ENCODE measurements at places on chromosomes 5 and 9.

DNA sequence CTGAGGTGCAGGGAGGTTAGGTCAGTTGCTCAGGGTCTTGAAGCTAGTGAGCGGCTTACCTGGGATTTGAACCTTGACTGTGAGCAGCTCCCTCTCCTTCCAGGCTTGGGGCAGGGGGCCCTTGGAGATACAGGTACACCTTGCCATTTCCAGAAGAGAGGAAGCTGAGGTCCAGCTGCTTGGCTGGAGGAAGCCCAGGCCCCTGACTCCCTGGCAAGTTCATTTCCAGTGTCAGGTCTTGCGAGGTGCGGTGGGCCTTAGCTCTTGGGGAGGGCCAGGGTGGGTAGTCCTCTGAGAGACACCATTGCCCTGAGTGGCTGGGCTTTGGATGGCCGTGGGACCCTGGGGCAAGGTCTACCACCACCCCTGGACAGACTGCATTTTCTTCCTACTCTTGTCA, 9.3 kb downstream of the PPARGC1B start:
- DNase-seq = no peak

- DNase-seq = no peak
These were observed 25.3 kb downstream of the UBAP1 start for GRCh38 chr9:34203992-34204635.

DNA sequence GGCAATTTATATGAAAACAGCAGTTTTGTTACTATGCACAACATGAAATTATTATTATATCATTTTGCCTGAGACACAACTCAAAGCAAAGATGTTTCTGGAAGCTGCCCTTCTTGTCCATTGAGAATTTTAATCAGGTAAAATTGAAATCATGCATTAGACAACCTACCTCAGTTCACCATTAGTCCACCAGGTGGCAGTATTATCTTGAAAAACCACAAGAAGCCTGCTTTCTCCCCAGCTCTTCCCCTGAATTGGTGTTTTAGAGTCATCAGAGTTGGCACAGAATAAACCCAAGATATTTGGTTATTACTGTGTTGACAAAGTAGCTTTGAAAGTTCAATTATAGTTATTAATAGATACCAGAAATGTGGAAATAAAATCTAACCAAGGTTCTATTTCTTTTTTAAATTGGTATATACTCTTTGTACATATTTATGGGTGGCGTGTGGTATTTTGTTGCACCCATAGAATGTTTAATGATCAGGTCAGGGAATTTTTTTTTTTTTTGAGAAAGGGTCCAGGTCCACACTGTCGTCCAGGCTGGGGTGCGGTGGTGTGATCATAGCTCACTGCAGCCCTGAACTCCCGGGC, 25.7 kb downstream of the UTP15 start:
- peak; percentile 12 for DNase-seq

GRCh38 chr9:127233550-127233949, 31.0 kb upstream of the GARNL3 start:
- no peak for DNase-seq

DNA sequence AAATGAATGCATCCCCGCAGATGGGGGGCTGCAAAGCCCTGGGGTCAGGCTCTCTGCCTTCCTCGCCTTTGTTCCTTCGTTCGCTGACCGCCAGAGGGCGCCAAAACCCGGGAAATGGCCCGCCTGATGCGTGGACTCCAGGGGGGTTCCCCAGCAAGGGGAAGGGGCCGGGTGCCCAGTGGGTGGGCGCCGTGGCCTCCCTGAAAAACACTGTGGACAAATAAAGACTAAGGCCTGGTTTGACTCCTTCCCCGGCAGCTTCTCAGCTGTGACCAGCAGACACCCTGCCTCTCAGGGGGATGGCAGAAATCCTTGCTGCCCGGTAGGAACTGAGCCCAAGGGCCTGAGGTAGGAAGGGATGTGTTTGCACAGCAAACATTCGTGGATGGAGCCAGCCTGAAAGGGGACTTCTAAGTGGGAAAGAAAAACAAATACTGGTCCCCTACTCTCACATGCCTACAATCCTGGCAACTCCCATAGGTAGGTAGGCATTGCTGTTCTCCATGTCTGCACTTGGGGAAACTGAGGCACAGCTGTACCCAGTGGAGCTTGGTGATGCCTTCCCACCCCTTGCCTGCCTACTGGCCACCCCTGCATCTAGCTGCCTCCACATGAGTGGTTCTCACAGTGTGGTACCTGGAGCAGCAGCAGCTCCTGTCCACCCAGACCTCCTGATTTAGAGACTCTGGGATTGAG, 57.7 kb downstream of the DUSP1 start:
- DNase-seq = peak; percentile 76

GRCh38 chr9:101427358-101427757, 8.2 kb downstream of the ALDOB start:
- no peak for DNase-seq

DNA sequence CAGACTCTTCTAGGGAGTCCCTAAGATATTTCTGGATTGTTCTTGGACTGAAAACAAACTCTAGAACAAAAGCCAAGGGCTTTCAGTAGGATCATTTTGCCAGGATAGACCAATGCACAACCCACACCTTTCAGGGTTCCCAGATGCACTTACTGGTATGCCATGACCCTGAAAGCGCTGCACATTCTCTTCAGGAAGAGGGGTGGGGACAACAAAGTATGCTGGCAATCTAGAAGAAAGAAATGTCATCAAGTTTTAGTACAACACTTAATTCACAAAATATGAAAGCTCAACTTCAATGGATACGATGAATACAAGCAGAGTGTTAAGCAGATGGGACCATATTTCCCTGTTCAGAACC, 57.2 kb downstream of the MTMR12 start:
- no peak for DNase-seq

GRCh38 chr5:112878760-112879159, 17.7 kb downstream of the SRP19 start:
- DNase-seq = peak; percentile 12

GRCh38 chr9:133991964-133992779, at the start of gene VAV2:
Gene VAV2 (minus strand): TSS chr9:133992324. CDS start chr9:133992278, 46 bp downstream.
- DNase-seq = peak; percentile 9

GRCh38 chr5:42781584-42781983, 25.0 kb downstream of the CCDC152 start:
- DNase-seq = no peak

- no peak for DNase-seq
These were observed 68.1 kb upstream of the TAS2R1 start for GRCh38 chr5:9698125-9698826.

DNA sequence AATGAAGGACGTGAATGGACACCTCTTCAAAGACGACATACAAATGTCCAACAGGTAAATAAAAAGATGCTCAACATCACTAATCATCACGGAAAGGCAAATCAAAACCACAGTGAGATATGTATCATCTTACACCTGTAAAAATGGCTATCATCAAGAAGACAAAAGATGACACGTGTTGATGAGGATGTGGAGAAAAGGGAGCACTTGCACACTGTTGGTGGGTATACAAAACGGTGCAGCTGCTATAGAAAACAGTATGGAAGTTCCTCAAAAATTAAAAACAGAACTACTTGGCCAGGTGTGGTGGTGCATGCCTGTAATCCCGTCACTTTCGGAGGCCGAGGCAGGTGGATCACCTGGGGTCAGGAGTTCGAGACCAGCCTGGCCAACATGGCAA, 47.9 kb downstream of the STK10 start:
- no peak for DNase-seq

GRCh38 chr9:126443144-126443543, 116.5 kb downstream of the MVB12B start:
- DNase-seq = no peak

GRCh38 chr9:82894548-82894947, 168.4 kb downstream of the RASEF start:
- no peak for DNase-seq

- DNase-seq = no peak
These were observed 87.3 kb upstream of the GNAQ start for GRCh38 chr9:78118742-78119473.

GRCh38 chr5:142772446-142773293, 2.5 kb downstream of the ARHGAP26 start:
- no peak for DNase-seq

DNA sequence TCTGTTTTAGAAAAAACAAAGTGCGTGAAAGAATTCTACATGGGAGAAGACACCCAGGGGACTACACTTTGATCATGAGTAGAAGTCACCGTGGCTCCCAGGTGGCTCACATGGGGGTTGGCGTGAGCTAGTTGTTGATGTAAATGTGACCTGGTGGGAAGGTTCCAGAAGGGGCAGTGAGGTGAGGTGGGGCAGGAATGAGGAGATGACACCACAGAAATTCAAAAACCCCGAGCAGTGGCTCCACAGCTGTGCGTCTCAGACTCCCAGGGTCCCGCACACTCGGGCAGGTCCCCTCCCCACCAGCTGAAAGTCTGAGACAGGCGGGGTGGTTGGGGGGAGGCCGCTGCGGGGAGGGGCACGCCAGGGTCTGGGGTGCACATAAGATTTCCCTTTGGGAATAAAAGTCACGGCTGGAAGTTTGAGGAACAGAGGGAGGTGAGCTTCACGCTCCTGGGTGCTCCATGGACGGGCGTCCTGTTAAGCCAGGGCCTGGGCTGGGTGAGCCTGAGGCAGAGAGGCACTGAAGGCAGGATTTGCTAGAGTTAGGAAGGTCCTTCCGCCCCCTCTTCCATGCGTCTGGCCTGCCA, 29.9 kb downstream of the GLT6D1 start:
- DNase-seq = no peak

DNA sequence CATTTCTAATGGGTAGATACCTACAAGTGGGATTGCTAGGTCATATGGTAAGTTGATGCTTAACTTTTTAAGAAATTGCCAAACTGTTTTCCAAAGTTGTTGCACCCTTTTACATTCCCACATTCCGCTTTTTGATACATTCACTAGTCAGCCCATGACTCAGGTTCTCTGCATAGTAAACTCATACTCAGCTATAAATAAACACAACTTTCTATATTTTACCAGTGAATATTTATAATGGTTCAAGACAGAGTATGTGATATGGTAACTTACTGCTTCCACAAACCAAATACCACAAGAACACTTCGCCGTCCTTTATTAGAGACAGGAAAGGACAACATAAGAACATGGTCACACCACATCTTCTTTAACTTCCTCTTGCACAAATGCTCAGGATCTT, 54.0 kb downstream of the PLPP1 start:
- no peak for DNase-seq

Data from activated T-cell treated with anti-CD3 and anti-CD28 coated beads for 1 hour (primary cell).